ENCODE measurements at places on chromosomes 7 and 10. TPM values are rescaled to one million over a fixed set of nuclear protein-coding genes. Genes with fewer than 3 reads are reported as not detected.

The RBM28 gene
- 25.7 TPM for polyA plus RNA-seq

The POMZP3 gene
- 30.9 TPM for polyA plus RNA-seq

The CSTF2T gene
- polyA plus RNA-seq = 21.8 TPM

The LIPN gene
- polyA plus RNA-seq = not detected

The TSPAN33 gene
- 35.9 TPM for polyA plus RNA-seq

The PRKG1 gene
- polyA plus RNA-seq = 6.3 TPM

Measured in testis (tissue), 5 donors.